ENCODE measurements at places on chromosomes 7 and 10.

- DNase-seq: peak; percentile 91
Observed at GRCh38 chr7:103541026-103541425, 95.0 kb upstream of the SLC26A5 start.

- DNase-seq: no peak
Observed at GRCh38 chr7:152579070-152579469, 96.9 kb downstream of the XRCC2 start.

DNA sequence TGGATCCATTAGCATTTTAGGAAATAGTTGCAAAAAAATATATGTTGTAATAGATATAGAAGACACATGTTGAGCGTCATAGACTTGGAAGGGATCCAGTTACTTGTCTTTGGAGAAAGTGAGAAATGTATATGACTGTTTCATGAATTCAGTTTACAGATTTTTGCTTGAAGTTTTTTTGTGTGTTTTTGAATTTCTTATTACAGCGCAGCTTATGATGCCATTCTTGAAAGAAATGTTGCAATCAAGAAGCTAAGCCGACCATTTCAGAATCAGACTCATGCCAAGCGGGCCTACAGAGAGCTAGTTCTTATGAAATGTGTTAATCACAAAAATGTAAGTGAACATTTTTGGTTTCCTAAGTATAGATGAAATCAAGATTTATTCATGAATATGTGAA, 98.2 kb downstream of the MAPK8 start:
- DNase-seq: no peak

- DNase-seq: no peak
Observed at GRCh38 chr7:73605601-73606220, 18.6 kb downstream of the MLXIPL start.

DNA sequence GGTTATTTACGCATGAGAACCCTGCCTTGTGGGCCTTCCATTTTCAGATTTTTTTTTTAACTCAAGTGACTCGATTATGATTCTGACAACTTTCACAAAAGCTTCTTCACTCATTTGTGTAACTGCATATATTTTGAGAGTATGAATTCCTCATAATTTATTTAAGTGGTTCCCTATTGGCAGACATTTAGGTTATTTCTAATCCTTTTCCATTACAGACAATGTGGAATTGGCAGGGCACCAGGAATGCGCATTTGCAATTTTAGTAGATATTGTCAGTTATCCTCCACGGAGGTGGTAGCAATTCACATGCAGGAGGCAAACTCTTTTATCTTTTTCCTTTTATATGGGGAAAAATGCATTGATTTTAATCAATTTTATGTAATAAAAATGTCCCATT, 2.5 kb downstream of the TMEM176B start:
- no peak for DNase-seq

DNA sequence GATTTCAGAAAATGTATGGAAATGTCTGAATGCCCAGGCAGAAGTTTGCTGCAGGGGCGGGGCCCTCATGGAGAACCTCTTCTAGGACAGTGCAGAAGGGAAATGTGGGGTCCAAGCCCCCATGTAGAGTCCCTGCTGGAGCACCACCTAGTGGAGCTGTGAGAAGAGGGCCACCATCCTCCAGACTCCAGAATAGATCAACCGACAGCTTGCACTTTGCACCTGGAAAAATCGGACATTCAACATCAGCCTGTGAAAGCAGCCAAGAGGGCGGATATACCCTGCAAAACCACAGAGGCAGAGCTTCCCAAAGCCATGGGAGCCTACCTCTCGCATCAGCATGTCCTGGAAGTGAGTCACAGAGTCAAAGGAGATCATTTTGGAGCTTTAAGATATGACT, 14.3 kb downstream of the RPEL1 start:
- no peak for DNase-seq

- peak; percentile 15 for DNase-seq
Observed at GRCh38 chr10:103622935-103623574, 129.6 kb downstream of the NEURL1 start.

DNA sequence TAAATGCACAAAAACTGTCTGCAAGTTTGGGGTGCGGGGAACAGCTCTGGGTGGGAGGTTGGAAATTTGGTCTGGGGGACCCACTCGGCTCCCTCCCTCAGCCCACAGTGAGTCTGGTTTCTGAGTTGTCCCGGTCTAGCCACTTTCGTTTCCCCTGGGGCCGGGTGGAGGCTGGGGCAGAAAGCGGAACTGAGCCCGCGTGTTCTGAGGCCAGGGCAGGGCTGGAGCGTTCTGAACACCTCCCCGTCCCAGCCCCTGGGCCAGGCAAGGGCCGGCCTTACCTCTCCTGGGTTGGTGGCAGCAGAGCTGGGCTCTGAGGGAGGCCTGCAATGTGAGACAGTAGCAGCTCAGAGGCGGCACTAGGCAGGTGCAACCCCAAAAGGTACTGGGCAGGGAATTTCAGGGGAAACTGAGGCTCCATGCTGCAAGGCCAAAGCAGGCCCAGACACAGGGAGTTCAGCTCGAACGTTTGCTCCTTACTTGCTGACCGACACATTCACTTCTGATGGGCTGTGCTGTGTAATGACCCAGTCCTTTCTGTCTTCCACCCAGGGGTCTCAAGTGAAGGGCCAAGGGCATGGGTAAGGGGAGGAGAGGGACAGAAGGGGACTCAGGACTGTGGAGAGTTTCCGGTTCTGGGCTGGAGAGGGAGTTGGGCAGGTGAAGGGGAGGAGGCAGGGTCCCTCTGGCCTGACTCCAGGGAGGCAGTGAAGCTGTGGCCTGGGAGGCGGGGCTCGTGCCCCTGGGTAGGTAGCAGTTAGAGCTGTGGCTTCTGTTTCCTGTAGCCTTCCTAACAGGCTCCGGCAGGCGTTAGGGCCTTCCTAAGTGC, 3.0 kb downstream of the IRF5 start:
- peak; percentile 65 for DNase-seq

DNA sequence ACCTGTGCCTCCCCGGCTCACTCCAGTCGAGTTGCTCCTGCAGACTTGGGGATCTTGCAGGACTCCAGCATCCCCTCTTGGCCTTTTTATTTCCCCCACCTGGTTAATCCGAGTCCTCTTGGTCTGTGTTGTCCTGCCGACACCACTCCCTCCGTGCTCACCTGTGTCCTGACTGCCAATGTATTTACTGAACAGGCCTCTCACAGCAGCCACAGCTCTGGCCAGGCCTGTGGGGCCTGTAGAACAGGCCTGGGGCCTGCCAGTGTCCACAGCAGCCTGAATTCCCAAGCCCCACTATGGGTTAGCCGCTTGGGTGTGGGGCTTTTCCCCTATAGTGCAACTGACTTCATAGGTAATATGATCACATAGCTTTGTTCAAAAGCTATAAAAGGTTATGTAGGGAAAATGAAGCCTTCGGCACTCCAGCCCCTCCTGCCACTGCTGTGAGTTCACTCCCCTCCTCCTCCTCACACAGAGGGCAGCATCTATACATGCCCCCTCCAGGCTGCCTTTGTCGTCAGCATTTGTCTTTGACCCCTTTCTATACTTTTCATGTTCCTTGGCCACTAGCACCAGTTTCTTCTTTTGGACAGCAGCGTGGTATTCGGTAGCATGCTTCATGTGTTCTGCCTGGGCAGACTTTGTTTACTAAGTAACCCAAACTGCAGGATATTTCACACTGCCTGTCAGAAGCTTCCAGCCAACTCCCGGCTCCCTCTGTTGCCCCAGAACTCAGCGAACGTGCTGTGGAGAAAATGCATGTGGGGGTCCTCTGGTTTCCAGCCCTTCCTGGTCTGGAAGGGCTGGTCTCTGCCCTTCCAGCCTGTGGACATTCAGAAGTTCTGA, 46.1 kb downstream of the ZNF467 start:
- no peak for DNase-seq

DNA sequence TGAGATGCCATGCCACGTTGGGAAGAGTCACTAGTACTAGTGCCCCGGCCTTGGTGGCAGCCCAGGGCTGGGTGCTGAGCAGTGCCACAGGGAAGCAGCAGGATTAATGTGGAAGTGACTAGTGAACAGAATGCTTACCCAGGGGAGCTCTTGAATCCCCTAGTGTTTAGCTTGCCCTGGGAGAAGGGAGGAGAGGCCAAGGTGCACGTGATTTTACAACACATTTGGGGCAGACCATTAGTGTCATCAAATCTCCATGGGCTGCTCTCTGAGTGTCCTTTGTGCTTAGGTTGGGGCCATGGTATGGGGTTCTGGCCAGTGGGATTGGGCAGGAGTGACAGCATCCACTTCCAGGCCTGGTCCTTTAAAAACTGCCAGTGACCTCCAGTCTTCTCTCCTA, 37.5 kb downstream of the ARHGAP22 start:
- DNase-seq: no peak

DNA sequence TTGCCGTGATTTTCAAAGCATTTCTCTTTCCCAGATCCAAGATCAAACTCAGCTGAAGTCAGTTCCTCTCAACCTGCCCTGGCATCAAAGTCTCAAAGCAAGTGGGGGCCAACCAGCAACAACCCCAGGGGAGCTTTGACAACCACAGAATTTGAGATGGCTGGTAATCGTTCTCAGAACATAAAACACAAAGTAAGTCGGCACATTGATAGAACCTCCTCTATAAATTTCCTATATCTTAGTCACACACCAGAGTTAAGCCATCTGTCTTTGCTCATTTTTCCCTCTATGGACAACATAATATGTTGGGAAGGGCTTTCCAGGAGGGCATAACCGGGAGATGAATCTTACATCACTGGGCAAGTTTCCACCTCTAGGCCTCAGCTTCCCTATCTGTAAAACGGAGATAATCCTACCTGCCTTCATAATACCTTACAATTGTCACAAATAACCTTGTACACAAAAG, 1.2 kb upstream of the DNAJC9 start:
- no peak for DNase-seq

- no peak for DNase-seq
Observed at GRCh38 chr10:2358586-2358985, 621.3 kb upstream of the ADARB2 start.

- peak; percentile 75 for DNase-seq
Observed at GRCh38 chr7:5636914-5637313, 144.5 kb downstream of the RNF216 start.

DNA sequence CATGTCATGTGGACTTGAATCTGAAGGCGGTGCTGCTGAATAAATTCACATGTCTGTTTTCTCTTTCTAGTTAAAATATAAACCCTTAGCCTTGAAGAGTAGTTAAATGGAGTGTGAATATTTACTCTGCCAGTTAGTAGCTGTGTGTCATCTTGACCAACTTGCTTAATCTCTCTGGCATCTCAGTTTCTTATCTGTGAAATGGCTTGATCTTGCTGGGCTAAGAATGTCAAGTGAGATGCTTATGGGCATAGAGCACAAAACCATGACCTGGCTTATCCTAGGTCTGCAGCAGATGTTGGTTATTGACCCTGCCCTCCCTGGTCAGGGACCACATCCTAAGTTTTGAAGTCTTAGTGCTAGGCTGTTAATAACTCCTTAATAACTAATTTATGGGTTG, 16.6 kb downstream of the ARID5B start:
- no peak for DNase-seq

- DNase-seq: no peak
Observed at GRCh38 chr7:103984050-103984449, 5.4 kb downstream of the RELN start.
